Calu3 (cell line): ENCODE measurements at places on chromosomes 7 and 10. TPM values are rescaled to one million over a fixed set of nuclear protein-coding genes. Genes with fewer than 3 reads are reported as not detected.

The TRPV5 gene
- not detected in 2 replicates for total RNA-seq

The SFXN3 gene
- total RNA-seq, result 27.5 and 37.7 TPM in 2 replicates

The NKX1-2 gene
- total RNA-seq, result not detected in 2 replicates

The SERPINE1 gene
- total RNA-seq, result 1.1 and 1.8 TPM in 2 replicates
